ENCODE measurements at places on chromosomes 6 and 20.
A peak's percentile ranks its signal among the peaks of the same experiment; 100 is the strongest.

DNA sequence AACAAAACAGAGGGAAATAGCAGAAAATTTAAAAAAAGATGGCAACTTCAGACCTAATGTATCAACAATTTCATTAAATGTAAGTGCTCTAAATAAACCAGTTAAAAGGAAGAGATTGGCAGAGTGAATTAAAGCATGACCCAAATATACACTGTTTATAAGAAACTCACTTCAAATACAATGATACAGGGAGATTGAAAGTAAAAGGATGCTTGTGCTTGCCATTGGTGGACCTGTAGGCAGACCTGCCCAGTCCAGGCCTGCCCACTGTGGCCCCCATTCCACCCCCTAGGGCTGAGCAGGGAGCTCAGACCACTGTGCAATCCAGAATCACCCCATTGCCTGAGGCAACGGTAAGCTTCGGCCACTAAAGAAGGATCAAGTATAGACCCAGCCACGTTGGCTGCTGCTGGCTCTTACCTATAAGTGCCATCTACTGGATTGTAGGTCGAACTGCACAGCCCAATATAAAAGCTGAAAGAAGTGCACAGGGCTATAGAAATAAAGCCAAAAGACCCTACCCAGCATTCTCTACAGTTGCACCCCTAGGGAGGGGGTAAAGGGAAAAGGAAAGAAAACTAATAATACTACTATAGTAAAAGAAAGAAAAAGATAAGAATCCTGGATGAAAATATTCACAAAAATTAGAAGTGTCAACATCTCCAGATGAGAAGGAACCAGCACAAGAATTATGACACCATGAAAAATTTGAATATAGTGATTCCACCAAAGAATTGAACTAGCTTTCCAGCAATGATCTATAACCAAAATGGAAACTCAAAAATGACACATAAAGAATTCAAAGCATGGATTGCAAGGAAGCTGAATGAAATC, 36.1 kb downstream of the PSMB1 start:
- DNase-seq = peak; percentile 34

DNA sequence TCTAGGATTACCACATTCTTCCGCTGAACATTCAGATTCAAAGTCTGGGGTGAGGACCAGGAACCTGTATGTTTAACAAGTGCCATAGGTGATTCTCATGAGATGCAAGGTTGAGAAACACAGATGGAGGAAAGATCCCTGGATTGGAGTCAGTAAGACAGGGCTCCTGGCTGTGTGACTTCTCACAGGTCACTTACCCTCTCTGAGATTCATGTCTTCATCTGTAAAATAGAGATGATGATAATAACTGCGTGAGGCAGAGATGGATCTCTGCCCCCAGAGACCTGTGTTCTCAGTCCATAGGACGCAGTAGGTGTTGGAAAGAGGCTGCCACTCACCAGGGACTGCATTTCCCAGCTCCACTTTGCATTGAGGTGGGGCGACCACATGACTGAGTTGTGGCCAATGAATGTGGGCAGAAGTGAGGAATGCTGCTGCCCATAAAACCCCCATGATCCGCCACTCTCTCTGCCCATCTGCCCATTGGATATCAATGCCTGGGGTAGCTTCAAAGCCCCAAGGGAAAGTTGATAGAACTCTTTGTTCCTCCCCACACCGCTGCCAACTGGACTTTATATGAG, 13.6 kb upstream of the GDAP1L1 start:
- DNase-seq = no peak

GRCh38 chr6:46741910-46742309, 4.8 kb upstream of the ANKRD66 start:
- DNase-seq = no peak

- no peak for DNase-seq
Measured at GRCh38 chr6:124721331-124721730, 240.9 kb upstream of the RNF217 start.
